ENCODE measurements at places on chromosomes 2 and 18.

- no peak for DNase-seq
Measured at GRCh38 chr2:9288681-9289338, 82.2 kb downstream of the ASAP2 start.

DNA sequence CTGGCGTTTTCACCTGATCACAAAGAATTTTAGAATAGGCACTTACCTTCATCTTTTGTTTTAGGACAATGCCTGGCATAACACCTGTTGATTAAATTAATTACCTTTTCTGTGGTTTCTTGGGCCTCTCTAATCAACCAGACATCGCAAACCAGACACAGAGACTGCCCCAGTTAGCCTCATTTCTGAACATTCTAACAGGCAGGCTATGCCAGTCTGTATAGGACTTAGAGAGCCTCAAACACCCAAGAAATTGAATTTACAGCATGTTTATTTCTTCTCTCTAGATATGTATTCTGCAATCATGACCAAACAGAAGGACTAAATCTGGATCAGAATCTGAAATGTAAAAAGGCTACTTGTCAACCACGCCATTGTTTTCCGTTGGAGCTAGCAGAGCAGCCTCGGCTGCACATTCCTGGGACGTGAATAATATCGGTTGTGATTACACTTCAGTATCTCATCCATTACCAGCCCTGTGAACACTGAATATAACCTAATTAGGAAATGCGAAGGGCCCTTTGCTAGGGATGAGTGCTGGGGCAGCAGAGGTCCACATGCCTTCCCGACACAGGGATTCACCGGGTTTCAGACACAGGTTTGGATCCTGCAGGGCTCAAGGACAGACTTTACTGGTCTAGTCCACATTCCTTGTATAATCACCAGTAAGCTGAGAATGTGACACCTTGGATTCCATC lies 17.5 kb upstream of the CDC42EP3 start:
- DNase-seq, result no peak

- no peak for DNase-seq
Measured at GRCh38 chr18:74918276-74918790, 290.6 kb downstream of the PTGR3 start.

GRCh38 chr2:182541268-182541667 lies 114.4 kb upstream of the PDE1A start:
- DNase-seq, result no peak

GRCh38 chr18:61572871-61573270 lies 239.6 kb downstream of the CDH20 start:
- DNase-seq, result no peak

- DNase-seq, result no peak
Measured at GRCh38 chr18:35889677-35890076, 82.8 kb upstream of the RMP24 start.

- DNase-seq, result no peak
Measured at GRCh38 chr2:25043241-25043867, 1.5 kb downstream of the EFR3B start.

DNA sequence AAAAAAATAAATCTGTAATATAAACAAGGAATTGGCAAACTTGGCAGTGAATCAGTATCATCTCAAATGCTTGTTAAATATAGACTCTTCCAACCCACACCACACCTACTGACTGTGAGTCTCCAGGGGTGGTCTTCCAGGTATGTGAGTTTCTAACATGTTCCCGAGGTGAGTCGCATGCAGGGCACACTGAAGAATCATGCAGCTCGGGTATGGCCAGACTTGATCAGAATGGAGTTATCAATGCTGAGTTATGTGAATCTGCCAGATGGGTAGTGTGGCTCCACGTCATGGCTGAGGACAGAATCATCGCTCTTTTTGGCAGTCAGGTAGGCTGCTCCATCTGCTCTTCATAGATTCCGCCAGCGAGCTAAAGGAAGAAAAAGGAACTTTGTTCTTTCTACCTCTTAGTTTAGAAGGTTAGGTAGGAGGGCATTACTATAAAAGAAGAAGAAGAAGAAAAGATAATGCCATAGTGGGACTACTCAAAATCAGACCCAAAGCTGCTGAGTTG lies 1279.7 kb upstream of the ZEB2 start:
- no peak for DNase-seq

DNA sequence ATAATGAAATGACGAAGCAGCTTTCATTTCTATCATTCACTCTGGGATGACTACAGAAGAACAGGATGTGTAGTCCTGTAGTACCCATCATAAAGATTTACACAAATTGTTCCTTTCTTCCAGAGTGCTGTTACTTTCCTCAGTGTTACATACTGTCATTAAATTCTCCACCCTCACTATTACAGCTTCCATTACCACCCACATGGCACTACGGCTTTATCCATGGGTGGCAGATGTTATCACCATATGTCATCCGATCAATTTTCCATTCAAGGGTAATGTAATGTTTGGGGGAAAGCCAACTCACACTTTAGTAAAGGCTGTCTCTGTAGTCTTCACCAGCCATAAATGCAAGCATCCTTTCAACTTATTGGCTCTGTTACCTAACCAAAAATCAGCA lies 7.1 kb upstream of the CSRNP3 start:
- no peak for DNase-seq

DNA sequence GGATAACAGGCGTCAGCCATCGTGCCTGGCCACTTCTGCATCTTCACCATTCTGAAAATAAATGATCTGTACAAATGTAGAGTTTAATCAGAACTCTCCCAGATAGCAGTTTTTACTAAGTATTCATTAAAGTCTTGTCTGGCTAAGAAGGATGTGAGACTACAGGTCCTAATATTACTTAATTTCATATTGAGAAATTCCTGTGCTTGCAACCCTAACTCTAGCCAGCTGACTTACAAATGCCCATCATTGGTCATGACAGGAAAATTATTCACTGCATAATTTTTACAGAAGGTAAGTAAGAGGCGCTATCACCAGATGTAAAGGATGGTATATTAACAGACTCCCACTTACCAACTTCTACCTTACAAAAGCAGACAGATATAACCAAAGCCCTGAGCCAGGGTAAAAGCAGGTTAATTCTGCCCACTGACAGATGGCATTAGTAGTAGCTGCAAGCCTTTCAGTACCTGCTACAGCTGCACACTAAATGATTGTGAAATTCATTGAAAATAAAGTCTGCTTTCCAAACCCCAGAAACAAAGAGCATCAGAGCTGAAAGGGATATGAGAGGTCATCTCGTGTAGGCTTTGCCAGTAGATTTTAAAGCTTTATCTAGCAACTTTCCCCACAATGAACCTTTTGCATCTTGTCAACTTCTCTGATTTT lies 271.3 kb upstream of the STON1 start:
- DNase-seq, result no peak

GRCh38 chr2:29528891-29529520 lies 392.4 kb downstream of the ALK start:
- DNase-seq, result no peak

GRCh38 chr2:84713441-84713840 lies 167.4 kb downstream of the TRABD2A start:
- DNase-seq, result no peak

DNA sequence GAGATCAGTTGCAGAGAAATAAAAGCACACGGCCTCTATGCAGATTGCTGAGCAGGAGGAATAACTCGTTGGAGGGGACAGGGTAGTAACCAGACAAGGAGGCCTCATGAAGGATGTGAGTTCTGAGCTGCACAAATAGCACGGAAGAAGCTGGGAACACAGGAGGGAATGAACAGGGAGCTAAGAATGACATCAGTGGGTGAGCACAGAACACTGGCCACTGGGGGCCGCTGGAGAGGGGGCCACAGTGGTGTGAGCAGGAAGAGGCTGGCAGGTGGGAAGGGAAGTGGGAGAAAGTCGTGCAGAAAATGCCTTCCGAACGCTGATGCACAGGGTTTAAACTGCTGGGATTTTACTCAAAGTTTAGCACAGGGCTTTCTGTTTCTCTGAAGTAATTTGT lies 61.0 kb downstream of the ZAP70 start:
- DNase-seq, result no peak

- no peak for DNase-seq
Measured at GRCh38 chr2:240831594-240832204, 11.7 kb upstream of the KIF1A start.
